Ovary (tissue), 10 donors: ENCODE measurements at places on chromosomes 3 and 15.

- DNase-seq, result no peak
Measured at GRCh38 chr3:191476066-191476772, 15.3 kb downstream of the PYDC2 start.

DNA sequence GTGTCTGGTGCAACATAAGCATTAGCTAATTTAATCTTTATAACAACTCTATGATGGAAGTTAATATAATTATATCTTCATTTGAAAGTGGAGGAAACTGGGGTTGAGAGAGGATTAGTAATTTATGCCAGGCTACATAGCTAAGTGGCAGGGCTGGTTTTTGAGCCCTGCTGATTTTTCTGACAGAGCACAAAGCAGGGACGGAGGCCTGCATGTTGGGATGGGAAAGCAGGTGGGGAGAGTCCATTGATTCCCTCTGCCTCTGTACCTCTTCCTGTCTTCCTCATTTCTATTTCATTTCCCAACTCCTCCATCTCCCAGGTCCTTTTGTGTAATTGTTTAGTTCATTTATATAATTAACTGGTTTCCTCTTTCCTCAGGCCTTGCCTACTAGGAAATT, 251.6 kb upstream of the ZPLD1 start:
- DNase-seq, result no peak

DNA sequence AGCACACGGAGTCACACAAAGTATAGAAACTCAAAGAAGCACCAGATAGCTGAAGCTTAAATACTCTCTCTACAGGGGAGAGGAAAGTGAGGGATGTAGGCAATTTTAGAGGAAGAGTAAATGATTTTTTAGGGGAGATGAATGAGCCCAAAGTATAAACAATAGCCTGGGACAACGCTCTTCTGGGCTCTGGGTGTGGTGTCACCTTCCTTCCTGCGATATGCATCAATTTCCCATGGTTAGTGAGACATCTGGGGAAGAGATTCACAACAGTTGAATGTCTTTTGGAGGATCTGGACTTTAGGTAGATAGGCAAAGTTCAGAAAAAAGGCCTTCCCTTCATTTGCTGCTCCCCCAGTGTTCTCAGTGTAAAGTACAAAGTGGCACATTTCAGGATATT, 125.2 kb downstream of the EFHB start:
- DNase-seq, result no peak

- no peak for DNase-seq
Measured at GRCh38 chr15:41952013-41952563, 20.3 kb downstream of the EHD4 start.

DNA sequence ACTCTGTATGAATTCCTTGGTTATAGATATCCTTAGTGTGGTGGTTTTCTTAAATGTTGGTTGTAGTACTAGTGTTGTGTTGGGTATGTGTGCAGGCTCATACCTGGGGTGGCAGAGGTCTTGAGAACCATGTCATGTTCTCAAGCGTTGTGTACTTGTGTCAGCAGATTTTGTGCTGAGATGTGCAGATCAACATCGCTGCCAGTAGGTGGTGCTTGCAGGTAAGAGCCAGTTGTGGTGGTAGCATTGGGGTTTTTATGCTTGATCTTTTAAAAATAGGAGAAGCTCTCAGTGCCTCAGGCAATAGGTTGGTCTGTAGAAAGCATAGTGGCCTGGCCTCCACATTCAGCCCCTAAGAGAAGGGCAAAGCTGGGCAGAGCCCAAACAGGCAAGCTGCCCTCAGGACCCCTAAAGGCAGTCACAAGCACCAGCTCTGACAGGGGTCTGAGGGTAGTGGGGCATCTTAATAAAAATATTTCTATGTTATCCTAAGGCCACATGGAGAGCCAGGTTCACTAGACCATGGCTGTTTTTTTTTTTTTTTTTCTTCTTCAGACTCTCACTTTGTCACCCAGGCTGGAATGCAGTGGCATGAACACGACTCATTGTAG, 164.0 kb downstream of the IL20RB start:
- DNase-seq, result no peak

GRCh38 chr3:171532294-171532693, 72.1 kb upstream of the TNIK start:
- DNase-seq, result no peak

- DNase-seq, result no peak
Measured at GRCh38 chr3:8324747-8325146, 176.9 kb upstream of the LMCD1 start.

- DNase-seq, result no peak
Measured at GRCh38 chr15:100022391-100022790, 289.2 kb upstream of the LYSMD4 start.

DNA sequence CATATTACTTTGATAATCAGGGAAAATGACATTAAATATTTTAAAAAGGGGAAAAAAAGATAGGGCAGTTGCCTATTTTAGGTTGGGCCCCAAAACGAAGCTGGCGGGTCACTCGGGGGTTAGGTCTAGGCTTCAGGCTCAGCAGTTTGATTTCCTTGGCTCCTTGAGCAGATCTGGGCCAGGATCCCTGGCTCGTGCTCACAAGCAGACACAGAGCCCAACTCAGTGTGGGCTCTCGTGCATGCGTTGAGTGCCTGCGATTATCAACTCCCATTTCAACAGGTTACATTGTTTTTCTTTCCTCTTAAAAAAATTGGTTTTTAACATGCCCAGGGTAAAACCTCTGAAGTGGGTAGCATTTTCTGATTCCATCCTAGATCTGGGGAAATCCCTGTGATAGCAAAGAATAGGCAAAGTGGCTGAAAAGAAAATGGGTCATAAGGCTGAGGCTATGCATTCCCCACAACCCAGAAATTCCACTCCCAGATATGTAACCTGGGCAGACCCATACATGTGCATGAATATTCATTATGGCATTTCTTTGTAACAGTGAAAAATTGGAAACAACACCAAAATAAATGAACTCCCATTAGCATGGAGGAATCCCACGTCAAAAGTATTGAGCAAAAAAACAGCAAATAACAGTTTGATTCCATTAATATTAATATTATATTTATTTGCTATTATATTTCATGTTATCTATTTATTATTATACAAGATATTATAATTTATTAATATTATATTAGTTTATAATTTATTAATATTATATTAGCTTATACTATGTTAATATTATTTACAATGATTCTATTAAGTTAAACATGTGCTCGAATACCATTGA, 27.8 kb downstream of the FAM43A start:
- no peak for DNase-seq

DNA sequence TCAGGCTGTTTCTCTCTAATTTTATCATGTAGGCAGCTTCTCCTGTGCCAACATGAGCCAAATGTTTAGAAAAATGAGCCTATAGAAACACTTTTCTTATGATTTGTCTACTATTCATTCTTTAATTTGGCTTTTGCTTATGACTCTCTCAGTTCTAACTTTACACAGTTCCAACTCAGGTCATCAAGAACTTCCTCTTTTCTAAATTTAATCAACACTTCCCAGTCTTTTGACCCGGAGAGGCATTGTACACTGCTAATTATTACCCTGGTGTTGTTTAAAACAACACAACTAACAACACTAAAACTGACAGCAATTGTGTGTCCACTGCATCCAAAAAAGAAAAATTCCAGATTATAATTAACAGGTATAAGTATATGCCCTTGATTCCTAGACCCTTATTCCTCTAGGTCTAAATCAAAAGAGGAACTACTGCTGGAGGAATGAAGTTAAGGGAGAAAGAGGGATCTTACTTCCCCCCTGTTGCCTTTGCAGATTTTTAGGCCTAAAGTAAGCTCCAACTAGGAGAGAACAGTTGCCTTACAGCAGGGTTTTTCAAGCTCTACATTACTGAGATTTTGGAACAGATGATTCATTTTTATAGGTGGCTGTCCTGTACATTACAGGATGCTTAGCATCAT, 332.2 kb upstream of the GOLIM4 start:
- no peak for DNase-seq

DNA sequence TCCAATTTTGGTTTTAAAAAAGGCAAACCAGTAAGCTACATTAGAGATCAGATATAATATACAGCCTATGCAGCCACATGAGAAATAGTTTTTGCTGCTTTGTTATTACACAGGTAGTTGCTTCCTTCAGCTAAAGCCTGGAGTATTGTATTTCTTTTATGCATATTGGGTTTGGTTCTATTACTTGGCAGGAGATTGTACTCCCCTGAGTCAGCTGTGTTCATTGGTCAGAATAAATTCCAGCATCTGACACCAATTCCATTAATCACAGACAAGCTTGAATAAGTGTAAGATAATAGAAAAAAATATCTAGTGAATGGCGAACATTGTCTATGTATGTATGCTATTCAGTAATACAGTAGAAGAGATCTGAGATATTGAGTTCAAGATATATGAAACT, 26.1 kb upstream of the ZCWPW2 start:
- no peak for DNase-seq

DNA sequence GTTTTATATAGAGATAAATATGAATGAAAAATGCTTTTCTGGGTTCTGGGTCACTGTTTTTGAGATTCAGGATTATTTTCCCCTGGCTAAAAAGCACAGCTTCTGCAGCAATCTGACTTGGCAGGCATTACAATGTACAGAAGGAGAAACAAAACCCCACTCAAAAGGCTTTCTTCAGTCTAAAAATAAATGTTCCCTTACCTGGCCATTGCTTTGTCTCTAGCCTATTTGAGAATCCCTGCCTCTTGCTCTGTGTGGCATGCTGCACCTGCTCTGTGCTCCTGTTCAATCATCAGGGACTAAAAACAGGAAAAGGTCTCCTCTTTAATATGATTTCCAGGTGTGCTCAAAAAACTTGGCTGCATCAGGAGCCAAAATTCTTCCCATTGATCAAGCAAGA, 187.4 kb upstream of the STAC start:
- DNase-seq, result no peak

GRCh38 chr15:25830844-25831451, 32.2 kb downstream of the ATP10A start:
- no peak for DNase-seq

GRCh38 chr15:98935736-98936135, 71.9 kb downstream of the PGPEP1L start:
- DNase-seq, result no peak

DNA sequence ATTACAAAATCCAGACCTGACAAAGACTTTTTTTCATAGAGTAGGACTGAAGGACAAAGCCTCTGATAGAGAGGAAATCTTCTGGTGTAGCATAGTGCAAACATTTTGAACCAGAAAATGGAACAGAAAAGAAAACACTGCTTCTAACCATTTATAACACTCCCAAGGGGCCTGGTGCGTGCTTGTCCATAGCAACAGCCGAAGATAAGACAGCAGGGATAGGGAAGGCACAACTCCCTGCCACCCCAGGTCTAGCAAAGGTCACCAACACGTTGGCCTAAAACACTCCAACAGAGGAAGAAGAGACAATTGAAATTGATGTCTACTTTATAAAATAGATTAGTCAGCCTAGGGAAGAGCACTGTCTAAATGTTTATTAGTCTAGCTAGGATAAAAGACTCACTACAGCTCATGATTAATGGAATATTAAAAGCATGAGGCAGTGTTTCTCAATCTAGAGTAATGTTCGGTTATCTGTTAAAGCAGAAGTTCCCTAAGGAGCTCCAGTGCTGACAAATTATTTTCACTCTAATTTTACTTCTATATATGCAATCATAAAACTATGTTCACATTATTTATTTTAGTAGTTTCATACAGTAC, 145.2 kb downstream of the P3H2 start:
- DNase-seq, result no peak

GRCh38 chr15:73732930-73733329, 20.2 kb downstream of the INSYN1 start:
- no peak for DNase-seq

DNA sequence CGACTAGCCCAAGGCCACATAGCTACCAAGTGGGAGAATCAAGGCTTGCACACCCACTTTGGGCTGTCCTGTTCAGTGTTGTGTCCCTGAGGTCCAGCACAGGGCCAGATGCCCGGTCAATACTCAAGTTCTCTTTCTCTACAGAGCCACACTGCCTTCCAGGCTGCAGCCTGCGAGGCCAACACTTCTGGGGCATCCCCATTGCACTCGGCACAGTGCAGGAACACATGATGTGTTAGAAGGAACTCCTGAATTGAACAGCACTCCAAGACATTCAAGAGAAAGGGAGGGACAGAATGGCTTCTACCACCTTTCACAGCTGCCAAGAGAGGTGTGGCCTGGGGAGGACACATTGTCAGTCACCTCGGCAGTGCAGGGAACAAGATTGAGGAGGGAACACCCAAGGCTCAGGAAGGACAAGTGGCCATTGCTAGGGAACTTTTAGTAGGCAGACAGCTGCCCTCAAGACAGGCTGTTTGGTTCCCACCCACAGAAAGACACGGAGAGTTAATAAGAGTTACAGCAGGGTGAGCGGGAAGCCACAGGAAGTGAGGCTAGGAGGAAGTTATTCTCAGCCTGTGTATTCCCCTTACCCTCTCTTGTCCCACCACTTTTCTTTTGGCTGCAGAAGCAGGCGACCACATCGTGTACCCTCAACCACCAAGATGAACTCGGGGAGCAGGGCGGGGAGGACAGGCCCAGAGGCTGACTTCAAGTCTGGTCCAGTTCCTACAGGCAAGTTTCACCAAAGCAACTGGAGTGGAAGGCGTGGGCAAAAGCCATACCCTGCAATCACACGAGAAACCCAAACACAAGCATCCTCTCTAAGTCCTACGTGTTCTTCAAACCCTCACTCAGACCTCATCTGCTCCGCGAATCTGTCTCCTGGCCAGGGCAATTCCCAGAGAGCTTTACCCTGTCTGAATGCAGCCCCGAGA, 69.4 kb downstream of the SRGAP3 start:
- DNase-seq, result no peak

DNA sequence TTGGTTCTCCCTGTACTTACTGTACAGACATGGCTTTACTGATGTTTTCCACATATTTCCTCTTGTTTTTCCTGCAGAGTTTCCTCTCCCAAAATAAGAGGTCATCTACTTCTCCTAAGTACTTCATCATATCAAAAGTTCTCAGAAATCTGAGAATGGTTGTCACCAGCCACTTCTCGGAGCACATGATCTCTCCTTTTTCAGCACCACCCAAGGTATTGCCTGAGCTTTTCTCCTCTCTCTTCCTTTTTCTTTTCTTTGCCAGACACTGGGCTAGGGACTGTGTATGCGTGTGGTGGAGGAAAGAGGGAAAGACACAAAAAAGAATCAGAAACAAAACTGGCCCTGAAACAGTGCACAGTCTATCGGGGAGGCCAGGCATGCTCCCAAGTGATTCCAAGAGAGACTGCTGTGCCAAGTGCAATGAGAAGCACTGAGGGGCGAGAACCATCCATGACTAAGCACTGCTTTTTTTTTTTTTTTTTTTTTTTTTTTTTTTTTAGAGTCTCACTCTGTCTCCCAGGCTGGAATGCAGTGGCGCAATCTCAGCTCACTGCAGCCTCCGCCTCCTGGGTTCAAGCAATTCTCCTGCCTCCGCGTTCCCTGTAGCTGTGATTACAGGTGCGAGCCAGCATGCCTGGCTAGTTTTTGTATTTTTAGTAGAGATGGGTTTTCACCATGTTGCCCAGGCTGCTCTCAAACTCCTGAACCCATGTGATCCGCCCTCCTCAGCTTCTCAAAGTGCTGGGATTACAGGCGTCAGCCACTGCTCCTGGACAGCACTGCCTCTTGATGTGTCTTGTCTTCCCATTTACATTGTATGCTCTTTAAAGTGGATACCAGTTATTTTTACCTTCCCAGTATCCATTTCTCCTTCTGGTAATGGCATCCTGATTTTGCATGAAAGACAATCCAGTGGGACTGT, 194.0 kb upstream of the FEZF2 start:
- DNase-seq, result peak; percentile 53
